ENCODE measurements at places on chromosomes 7 and 10.

DNA sequence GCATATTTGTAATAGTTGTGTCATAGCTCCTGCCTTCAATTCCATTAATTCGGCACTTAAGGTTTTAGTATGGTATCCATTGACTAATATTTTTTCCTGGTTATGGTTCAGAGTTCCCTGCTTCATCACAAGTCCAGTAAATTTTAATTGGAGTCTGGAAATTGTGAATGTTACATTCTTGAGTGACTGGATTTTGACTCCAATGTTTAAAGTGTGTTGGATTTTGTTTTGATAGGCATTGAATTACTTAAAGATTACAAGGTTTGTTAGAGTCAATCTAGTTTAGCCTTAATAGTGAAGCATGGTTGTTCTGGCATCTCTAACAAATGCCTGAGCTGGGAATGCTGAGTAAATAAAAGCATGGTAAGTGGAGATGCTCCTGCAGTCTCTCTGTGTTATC, 326.6 kb upstream of the IGFBP3 start:
- no peaks in the 10 kb centered on the region for H3K27me3 ChIP-seq
- no peak overlapping the region for H3K4me3 ChIP-seq
- no peaks in the 10 kb centered on the region for H3K36me3 ChIP-seq
- H3K4me1 ChIP-seq = no peaks in the 10 kb centered on the region

- no peak overlapping the region for H3K4me3 ChIP-seq
- no peaks in the 10 kb centered on the region for H3K36me3 ChIP-seq
- H3K27me3 ChIP-seq = no peaks in the 10 kb centered on the region
- H3K27ac ChIP-seq = no peak overlapping the region
- H3K4me1 ChIP-seq = no peaks in the 10 kb centered on the region
Measured at GRCh38 chr7:135562720-135563119, 5.0 kb downstream of the NUP205 start.

DNA sequence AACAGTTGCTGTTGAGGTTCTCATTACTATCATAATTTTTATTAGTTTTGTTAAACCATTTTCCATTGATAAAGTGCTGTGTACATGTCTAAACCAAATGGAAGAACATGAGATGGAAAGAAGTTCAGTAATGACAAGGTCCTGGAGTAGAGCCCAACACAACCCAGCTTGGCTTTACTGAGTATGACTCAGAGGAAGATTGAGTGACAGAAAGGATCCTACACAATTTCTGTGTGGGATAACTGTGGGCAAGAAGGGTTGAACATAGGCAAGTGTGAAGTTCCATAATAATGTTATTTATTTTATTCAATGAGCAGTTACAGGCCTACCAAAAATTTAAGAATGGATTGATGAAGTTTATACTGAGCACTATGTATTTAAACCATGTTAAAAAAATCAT, 15.9 kb downstream of the PRKG1 start:
- H3K27ac ChIP-seq = no peak overlapping the region
- no peak for DNase-seq
- no peak overlapping the region for H3K4me3 ChIP-seq
- H3K27me3 ChIP-seq = no peaks in the 10 kb centered on the region

GRCh38 chr10:119296703-119297102, 89.3 kb downstream of the GRK5 start:
- H3K36me3 ChIP-seq = no peaks in the 10 kb centered on the region
- H3K27me3 ChIP-seq = no peaks in the 10 kb centered on the region
- H3K4me1 ChIP-seq = no peaks in the 10 kb centered on the region
- H3K4me3 ChIP-seq = no peak overlapping the region

GRCh38 chr7:47380325-47381133, 201.4 kb downstream of the TNS3 start:
- peaks cover 4% of the 10 kb centered on the region for H3K4me1 ChIP-seq
- H3K27me3 ChIP-seq = no peaks in the 10 kb centered on the region
- H3K36me3 ChIP-seq = no peaks in the 10 kb centered on the region

- no peaks in the 10 kb centered on the region for H3K27me3 ChIP-seq
- peaks cover 2% of the 10 kb centered on the region for H3K4me1 ChIP-seq
- no peak overlapping the region for H3K27ac ChIP-seq
- no peak overlapping the region for H3K4me3 ChIP-seq
- H3K36me3 ChIP-seq = no peaks in the 10 kb centered on the region
Measured at GRCh38 chr7:39531818-39532217, 34.4 kb upstream of the YAE1 start.

DNA sequence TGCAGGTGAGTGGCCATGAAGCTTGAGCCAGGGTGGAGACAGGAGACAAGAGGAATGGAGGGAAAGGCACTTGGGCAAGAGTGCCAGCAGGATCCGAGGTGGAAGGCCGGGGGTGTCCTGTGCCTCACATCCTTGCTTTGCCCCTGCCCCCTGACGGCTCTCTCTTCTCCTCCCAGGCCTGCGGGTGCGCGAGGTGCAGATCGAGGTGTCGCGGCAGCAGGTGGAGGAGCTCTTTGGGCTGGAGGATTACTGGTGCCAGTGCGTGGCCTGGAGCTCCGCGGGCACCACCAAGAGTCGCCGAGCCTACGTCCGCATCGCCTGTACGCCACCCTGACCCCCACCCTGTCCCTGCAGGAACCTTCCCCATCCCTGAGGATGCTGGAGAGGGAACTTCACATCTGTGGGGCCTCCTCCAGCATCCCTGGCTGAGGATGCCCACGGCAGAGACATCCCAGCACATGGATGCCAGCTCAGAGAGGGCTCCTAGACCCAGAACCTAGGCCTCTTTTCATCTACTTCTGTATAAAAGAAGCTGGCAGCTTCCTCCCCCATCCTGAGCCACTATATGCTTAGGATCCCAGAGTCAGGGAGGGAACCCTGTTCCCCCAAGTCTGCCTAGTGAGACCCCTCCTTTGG, 34.4 kb upstream of the SLC29A3 start:
- H3K27me3 ChIP-seq = no peaks in the 10 kb centered on the region
- H3K4me1 ChIP-seq = peaks cover 2% of the 10 kb centered on the region
- DNase-seq = no peak
- no peak overlapping the region for H3K4me3 ChIP-seq
- H3K27ac ChIP-seq = no peak overlapping the region

GRCh38 chr7:151373599-151373998, 32.0 kb downstream of the NUB1 start:
- H3K36me3 ChIP-seq = 0 out of 2 replicates have a peak, but pooled peaks cover 8% of the 10 kb centered on the region
- H3K4me3 ChIP-seq = no peak overlapping the region
- DNase-seq = no peak
- H3K4me1 ChIP-seq = peaks cover 4% of the 10 kb centered on the region
- no peaks in the 10 kb centered on the region for H3K27me3 ChIP-seq

- H3K4me1 ChIP-seq = no peaks in the 10 kb centered on the region
- H3K4me3 ChIP-seq = no peak overlapping the region
- H3K27ac ChIP-seq = no peak overlapping the region
- no peak for DNase-seq
- H3K27me3 ChIP-seq = no peaks in the 10 kb centered on the region
Measured at GRCh38 chr7:81562581-81562980, 207.3 kb downstream of the HGF start.

DNA sequence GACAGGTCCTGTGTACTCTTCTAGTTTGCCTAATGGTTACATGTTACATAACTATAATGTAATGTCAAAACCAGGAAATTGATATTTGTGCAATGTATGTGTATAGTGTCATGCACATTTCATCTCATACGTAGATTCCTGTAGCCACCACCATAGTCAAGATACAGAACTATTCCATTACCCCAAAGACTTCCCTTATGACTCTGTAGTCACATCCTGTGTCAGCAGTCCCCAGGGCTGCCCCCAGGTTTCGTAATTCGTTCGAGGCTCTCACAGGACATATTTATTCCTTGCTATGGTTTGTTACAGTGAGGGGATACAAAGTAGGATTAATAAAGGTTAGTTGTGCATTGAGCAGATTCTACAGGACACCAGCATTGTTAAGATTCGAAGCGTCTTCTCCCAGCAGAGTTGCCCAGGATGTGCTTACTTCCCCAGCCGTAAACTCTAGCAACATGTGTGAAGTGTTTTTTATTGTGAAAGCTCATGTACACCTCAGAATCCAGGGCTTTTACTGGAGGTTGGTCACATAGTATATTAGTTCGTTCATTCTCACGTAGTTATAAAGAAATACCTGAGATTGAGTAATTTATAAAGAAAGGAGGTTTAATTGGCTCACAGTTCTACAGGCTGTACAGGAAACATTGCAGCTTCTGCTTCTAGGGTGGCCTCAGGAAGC, 18.6 kb downstream of the RABGEF1 start:
- no peaks in the 10 kb centered on the region for H3K36me3 ChIP-seq
- no peak for DNase-seq
- no peaks in the 10 kb centered on the region for H3K4me1 ChIP-seq
- no peak overlapping the region for H3K4me3 ChIP-seq

DNA sequence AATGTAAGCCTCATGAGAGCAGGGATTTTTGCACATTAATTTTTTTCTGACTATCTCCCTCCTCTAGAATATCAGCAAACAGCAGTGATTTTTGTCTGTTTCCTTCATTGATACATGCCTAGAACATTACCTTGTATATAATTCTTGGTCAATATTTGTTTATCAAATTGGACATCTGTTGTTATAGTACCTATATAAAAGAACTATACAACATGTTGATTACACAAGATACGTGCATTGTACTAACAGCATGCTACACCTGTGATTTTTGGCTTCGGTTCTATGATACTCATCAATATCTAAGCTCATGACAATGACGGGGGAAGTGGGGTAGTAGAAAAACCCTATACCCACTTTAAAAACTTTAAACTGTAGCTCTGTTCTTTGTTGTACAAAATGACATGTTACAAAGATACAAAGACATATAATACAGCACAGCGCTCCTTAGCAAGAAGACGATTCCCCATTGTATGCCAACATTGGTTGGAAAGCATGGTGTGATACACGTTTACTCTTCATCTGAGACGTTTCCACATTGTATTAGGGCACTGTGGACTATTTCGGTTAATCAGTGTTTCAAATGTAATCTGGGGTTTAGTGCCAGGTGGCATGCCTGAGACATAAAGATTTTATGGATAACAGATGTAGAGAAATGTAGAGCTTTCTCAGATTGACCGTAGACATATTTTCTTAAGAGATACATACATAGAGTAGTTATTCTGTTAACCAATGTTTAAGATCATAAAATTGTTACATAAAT, 70.5 kb upstream of the FOXP2 start:
- H3K27ac ChIP-seq = no peak overlapping the region
- H3K36me3 ChIP-seq = no peaks in the 10 kb centered on the region
- H3K4me3 ChIP-seq = no peak overlapping the region

DNA sequence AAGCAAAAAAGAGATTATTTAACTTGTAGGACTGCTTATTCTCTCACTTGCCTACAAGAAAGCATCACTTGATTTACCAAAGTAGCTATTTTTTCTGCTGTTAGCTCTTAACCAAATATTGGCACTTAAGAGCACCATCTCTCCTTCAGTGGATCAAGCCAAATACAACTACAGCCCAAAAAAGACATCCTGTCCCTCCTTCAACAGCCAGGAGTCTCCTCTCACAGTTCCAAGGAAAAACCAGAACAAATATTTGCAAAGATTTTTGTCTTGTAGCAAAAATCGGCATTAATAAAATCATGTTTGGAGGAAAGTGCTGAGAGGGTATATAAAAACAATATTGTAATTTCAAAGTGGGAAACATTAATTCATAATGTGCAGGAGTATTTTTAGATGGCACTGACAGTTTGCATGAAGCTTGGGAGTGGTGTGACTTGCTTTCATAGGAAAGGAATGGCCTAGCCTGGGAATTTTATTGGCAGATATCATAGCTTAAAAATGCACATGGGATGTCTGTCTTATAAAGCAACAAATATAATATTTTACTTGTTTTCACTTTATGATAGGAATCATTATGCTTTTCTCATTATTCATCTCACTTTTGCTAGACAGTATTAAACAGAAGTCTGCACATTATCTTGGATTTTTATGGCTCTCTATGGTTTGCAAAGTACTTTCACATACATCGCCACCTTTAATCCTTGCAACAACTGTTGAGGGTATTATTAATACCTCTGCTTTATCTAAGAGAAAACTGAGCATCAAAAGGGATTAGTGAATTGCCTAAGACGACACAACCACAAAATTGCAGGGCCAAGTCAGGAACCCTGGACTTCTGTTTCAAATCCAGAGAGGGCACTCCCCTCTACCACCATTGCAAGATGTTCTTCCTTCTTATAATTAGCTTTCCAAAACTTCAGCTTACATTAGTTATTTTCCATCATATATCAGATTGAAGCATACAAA, 103.5 kb downstream of the AGMO start:
- no peak overlapping the region for H3K27ac ChIP-seq
- no peaks in the 10 kb centered on the region for H3K36me3 ChIP-seq
- no peak overlapping the region for H3K4me3 ChIP-seq
- no peaks in the 10 kb centered on the region for H3K4me1 ChIP-seq
- H3K27me3 ChIP-seq = no peaks in the 10 kb centered on the region
- DNase-seq = no peak

DNA sequence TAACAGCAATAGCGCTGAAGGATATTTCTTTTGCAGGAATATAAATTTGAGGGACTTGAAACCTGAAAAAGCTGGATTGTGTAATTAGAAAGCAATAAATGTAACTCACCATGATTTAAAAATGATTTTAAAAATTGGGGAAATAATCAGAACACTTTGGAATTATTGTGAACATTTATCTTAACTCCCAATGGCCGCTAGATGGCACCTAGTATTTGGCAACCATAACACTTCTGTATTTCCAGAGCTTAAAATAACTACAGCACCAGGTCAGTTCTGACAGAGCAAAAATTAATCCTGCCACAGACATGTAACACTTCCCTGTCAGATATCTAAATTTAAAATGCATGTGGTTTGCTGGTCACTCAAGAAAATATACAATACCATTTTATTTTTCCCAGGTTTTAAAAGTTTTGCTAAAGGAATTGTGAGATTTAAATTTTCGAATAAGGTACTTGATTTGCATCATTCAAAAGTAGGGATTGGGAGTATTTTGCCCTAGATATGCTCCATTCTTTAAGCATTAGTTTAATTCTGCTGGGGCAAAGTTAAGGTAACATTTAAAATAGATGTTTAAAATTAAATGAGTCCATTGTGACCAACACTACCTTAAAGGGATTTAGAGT, 144.5 kb downstream of the PPP1R3A start:
- H3K4me1 ChIP-seq = no peaks in the 10 kb centered on the region
- H3K27me3 ChIP-seq = no peaks in the 10 kb centered on the region
- DNase-seq = no peak
- H3K36me3 ChIP-seq = no peaks in the 10 kb centered on the region

Data from iPS DF 6.9 (cell line).